Aortic smooth muscle cell (primary cell): ENCODE measurements at places on chromosomes 5 and 9. TPM values are rescaled to one million over a fixed set of nuclear protein-coding genes. Genes with fewer than 3 reads are reported as not detected.

PCA3 gene
- total RNA-seq, result 0.12 and 0.26 TPM in 2 replicates

GABRA6 gene
- not detected in 2 replicates for total RNA-seq

CARTPT gene
- not detected in 2 replicates for total RNA-seq

HDHD3 gene
- 2.9 and 5.9 TPM in 2 replicates for total RNA-seq

F2RL2 gene
- 1.7 and 4.2 TPM in 2 replicates for total RNA-seq

IRX2 gene
- total RNA-seq, result 0.62 and 3.7 TPM in 2 replicates

HMGXB3 gene
- 32.6 and 35.1 TPM in 2 replicates for total RNA-seq

CDH10 gene
- under 0.01 and 0.12 TPM in 2 replicates for total RNA-seq

ZDHHC11 gene
- total RNA-seq, result 5.3 and 5.9 TPM in 2 replicates

NDUFAF2 gene
- 24.8 and 34.3 TPM in 2 replicates for total RNA-seq

FOXD1 gene
- total RNA-seq, result 0.44 and 0.92 TPM in 2 replicates

TMEM252 gene
- total RNA-seq, result not detected in 2 replicates

CRB2 gene
- not detected in 2 replicates for total RNA-seq

TGFBI gene
- total RNA-seq, result 483 and 730 TPM in 2 replicates

ARID3C gene
- total RNA-seq, result 0.31 TPM in 1 of 2 replicates, not detected in the other

TNC gene
- total RNA-seq, result 20.6 and 48.6 TPM in 2 replicates

MZB1 gene
- total RNA-seq, result 0.13 TPM in 1 of 2 replicates, not detected in the other

PHF24 gene
- total RNA-seq, result 0.06 and 0.13 TPM in 2 replicates

HAVCR2 gene
- total RNA-seq, result 0.26 and 0.56 TPM in 2 replicates

LCP2 gene
- not detected in 2 replicates for total RNA-seq

PCDHA4 gene
- total RNA-seq, result 0.26 and 0.37 TPM in 2 replicates

CD14 gene
- 1.6 and 2.4 TPM in 2 replicates for total RNA-seq

CCNI2 gene
- total RNA-seq, result not detected in 2 replicates

SPATA31C1 gene
- total RNA-seq, result not detected in 2 replicates

C9orf153 gene
- 0.25 and 0.26 TPM in 2 replicates for total RNA-seq

CCDC192 gene
- not detected in 2 replicates for total RNA-seq
